ENCODE measurements at places on chromosomes 2 and 18.

GRCh38 chr2:172427256-172427989, at the start of gene ITGA6:
Gene ITGA6, plus strand, starts transcription at chr2:172427586.
- peak; percentile 79 for DNase-seq

GRCh38 chr2:140880573-140880972, 1250.2 kb downstream of the LRP1B start:
- no peak for DNase-seq

DNA sequence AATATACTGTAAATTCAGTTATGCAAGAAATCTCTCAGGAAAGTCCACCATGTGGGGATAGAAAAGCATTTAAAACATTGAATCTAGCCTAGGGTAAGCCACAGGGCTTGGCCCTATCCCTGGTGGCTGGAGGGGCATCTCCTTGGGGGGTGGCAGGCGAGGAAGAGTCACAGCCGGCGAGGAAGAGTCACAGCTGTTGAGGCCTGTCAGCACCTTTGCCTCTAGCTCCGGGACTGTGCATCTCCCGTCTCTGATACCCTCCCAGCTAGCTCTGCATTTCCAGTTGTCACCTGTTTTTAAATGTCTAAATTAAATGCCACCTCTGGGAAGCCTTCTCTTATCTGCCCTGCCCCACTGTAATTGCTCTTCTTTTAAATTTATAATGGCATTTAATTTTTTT, 276.7 kb downstream of the ZNF407 start:
- DNase-seq, result no peak

DNA sequence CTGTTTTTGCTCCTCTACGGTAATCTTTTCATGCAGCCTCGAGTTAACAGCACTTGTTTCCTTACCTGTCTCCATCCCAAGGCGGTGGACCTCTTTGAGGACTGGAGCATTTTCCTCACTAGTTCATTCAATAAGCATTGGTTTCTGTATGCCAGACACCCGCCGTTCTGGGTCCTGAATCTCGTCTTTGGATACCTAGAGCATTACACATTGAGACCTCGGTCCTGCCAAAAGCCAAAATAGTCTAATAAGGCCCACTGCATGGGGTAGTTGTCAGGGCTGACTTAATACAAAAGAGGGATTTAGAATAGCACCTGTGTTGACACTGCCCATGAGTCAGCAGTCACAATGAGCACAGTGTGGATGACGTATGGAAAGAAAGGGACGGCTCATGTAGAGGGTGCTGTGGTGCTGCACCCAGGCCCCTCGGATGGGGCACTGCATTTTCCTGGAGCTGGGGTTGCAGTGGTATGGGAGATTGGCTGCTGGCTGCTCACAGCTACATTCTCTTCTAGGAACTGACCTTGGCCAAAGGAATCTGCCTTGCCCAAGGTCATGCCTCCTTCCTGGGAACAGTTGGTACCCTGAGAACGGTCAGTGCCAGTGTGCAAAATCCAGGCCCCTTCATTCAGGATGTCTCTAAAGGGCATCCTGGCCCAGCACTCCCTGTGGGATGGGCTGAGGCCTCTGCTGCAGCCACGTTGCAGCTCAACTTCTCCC, 126.9 kb upstream of the NCK2 start:
- DNase-seq, result no peak

- no peak for DNase-seq
Observed at GRCh38 chr2:218569661-218570500, 1.2 kb downstream of the CNOT9 start.

DNA sequence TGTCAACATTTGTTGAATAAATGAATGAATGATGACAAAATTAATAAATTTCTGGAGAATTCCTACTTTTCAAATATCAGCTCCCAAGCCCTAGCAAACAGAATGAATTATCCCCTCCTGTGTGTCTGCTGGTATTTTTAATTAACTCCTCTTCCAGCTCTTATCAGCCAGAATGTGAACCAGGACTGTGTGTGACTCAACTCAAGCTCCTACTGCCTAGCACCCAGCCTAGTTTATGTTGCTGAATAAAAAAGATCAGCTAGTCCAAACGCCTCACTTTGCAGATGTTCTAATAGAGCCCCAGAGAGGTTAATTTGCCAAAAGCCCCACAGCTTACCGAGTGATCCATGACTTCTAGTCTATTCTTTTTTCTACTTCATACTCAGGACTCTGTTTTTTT, 50.3 kb downstream of the RABL2A start:
- DNase-seq, result no peak

GRCh38 chr2:121019071-121019470, 265.9 kb downstream of the TFCP2L1 start:
- DNase-seq, result no peak

DNA sequence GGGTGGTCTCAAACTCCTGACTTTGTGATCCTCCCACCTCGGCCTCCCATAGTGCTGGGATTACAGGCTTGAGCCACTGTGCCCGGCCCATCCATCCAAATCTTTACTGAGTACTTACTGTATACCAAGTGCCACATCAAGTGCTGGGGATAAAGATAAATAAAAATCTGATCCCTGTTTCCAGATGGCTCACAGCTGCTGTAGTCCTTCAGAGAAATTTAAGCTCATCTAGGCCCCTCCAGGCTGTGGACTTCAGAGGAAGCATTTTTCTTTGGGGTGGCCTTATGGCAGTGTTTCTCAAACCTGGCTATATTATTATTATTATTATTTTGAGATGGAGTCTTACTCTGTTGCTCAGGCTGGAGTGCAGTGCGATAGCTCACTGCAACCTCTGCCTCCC, 33.7 kb upstream of the GTF2A1L start:
- no peak for DNase-seq

DNA sequence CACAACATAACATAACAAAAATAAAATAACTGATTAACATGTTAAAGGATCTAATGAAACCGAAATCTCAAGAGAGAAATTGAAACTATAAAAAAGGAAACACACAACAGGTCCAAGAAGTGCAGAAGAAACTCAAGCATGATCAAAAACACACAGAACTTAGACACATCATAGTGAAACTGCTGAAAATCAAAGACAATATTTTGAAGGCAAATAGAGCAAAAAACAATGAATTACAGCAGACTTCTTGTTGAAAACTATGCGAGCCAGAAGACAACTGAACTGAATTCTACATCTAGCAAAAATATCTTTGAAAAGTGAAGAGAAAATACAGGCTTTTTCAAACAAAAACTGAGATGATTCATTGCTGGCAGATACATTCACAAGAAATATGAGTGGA, 61.3 kb downstream of the UGP2 start:
- no peak for DNase-seq

GRCh38 chr2:73981081-73982001, 3.4 kb upstream of the TET3 start:
- no peak for DNase-seq

All from activated naive CD4-positive, alpha-beta T cell treated with Interleukin-2 at 50 U/mL for 16 hours (primary cell).